ENCODE measurements at places on chromosomes 1 and 21. TPM values are rescaled to one million over a fixed set of nuclear protein-coding genes. Genes with fewer than 3 reads are reported as not detected.

PYHIN1 gene
- total RNA-seq: 25.2 TPM

LRRC3 gene
- 5.1 TPM for total RNA-seq

SLC44A5 gene
- total RNA-seq: not detected

GLRX2 gene
- total RNA-seq: 18.7 TPM

TFF1 gene
- not detected for total RNA-seq

ALG6 gene
- total RNA-seq: 26.9 TPM

FAM89A gene
- total RNA-seq: 5.0 TPM

DNA sequence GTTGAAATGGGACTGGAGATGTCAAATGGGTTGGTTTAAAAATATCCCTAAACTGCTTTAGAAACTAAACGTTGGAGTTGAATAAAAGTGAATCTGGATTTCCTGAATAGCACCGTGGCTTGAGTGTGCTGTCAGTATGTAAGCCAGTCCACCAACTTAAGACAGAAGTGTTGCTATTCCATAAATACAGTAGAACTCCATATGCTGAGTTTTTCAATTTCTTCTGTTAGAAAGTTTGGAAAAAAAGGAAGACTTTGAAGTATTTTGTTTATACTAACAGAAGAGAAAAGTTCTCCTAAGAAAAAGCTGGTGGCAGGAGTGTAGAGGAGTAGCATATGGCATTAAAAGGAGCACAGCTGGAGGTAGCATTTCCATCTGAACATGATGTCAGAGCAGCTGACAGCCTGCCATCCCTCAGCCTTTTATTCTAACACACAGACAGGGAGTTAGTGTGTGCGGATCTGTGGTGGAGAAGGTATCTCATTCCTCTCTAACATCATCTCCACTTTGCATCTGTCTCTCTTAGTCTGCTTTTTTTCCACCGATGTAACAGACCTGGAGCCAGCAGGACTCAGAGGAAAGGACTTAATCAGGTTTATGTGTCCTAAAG is at the start of gene ZBTB18:
Gene ZBTB18, plus strand, starts transcription at position 449 of the 610 bp plus-strand sequence. Its CDS starts 149 bp downstream, at position 598.
- H3K36me3 ChIP-seq: peaks cover 9% of the 10 kb centered on the region
- peaks cover 16% of the 10 kb centered on the region for H3K4me1 ChIP-seq
- peaks cover 13% of the 10 kb centered on the region for H3K27me3 ChIP-seq
- peak within 1 kb of the TSS; percentile 94 for H3K4me3 ChIP-seq
- peak within 1 kb of the TSS; percentile 94 for H3K27ac ChIP-seq

GRCh38 chr1:19240673-19241538 is 10.4 kb downstream of the EMC1 start:
- peak overlapping the region; percentile 54 for H3K27ac ChIP-seq
- peak; percentile 77 for DNase-seq
- no peaks in the 10 kb centered on the region for H3K27me3 ChIP-seq
- H3K4me1 ChIP-seq: no peaks in the 10 kb centered on the region
- H3K4me3 ChIP-seq: no peak overlapping the region

DNA sequence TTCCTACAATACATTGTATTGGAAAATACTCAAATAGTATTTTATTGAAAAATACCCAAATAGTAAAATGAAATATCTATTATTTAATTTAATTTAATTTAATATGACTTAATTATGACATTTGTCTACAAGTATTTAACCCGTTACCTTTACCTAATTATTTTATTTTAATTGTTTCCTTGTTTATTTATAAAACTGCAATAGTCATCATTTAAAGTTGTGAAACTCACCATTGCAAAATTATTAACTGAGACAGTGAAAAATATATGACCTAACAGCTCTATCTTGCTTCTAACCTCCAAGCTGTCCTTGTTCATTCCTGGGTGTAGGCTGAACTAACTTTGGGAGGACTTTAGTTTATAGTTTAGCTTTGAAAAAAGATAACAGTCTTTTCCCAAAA is 300.6 kb upstream of the POGK start:
- H3K36me3 ChIP-seq: no peaks in the 10 kb centered on the region
- H3K4me1 ChIP-seq: no peaks in the 10 kb centered on the region
- DNase-seq: no peak
- H3K4me3 ChIP-seq: no peak overlapping the region

DNA sequence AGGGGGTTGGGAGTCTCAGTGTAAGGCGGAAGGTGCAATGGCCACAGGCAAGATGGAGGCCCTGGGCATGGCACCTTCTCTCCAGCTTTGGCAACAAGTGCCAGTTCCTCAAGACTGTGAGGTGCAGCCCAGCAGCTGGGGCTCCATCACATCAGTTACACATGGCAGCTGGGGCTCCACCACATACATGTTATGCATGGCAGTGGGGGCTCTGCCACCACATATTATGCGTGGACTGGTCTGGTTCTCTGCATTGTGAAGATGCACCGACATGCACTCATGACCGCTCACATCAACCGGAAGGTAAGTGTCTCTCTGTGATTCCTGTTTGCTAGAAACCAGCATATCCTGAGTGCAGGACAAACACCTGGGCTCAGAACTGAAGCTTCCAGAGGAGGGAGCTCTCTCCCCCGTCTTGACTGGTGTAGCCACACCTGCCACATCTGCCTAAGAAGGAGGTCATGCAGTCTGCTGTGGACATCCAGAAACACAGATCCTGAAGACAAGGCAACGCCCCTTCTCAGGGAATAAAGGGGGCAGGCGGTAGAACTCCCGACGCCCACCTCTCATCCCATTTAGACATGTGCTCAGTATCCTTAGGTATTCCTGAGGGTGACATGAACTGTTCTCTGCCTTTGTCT is 104.1 kb upstream of the TMPRSS2 start:
- H3K36me3 ChIP-seq: no peaks in the 10 kb centered on the region
- peaks cover 17% of the 10 kb centered on the region for H3K27me3 ChIP-seq
- H3K4me1 ChIP-seq: no peaks in the 10 kb centered on the region

DNA sequence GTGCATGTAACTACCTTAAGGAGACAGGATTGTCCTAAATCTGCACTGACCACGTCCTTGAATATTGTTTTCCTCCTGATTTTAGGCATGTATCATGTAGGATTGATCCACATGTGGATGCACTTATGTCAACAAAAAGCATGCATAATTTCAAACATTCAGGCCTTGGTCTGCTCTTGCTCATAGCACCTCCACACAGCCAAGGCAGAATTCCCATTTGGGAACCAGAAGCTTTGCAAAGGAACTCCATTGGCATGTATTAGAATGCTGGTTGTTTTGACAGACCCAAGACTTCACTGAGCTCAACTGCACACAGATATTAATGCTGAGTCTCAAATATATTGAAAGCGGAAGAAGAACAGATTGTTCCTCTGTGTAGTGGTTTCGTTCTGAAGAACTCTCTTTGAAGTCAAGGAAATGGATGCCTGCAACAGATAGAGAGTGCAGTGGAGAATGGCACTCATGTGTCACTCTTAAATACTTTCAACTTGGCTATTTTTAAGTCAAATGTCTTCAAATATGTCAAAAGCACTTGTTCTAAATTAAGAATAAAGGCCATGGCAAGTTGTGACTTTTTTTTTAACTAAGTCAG is 387.6 kb downstream of the LTN1 start:
- peaks cover 29% of the 10 kb centered on the region for H3K36me3 ChIP-seq
- no peaks in the 10 kb centered on the region for H3K27me3 ChIP-seq

DNA sequence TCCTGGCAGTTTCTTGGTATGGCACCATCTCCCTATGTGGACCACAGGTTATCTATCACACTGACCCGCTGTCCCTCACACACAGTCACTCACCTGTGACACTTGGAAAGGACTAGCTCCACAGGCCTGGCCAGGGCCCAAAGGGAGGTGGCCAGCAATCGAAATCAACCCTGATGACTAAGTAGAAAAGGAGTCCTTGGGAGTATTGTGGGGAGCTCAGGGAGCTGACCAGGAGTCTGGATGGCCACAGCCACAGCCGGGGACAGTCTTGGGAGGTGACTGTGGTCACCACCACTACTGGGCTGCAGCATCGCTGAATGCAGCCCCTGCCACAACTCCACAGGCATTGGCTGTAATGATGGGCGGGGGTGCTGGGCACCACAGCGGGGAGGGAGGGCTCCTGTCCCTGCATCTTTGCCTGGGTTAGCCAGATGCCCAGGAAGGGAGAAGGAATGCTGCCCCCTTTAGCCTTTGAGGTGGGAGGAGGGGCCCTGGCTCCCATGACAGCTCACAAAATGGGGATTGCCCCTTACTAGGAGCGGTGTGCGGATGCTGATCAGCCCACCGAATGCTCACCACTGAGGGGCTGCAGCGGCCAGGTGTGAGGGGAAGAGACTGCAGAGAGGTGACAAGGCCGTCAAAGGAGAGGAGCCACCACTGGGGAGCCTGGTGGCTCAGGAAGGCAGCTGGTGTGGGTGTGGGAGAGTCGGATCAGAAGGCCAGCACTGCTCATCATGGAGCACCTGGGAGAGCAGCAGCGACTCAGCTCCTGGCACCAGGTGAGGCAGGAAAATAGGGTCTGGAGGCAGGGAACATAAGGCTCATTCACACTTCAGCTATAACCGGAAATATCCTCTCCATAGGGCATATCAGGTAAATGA is 61.3 kb downstream of the H3-3A start:
- peak overlapping the region; percentile 91 for H3K27ac ChIP-seq
- peaks cover 64% of the 10 kb centered on the region for H3K4me1 ChIP-seq
- no peaks in the 10 kb centered on the region for H3K36me3 ChIP-seq
- peaks cover 3% of the 10 kb centered on the region for H3K27me3 ChIP-seq
- no peak for DNase-seq
- H3K4me3 ChIP-seq: peak overlapping the region; percentile 71

DNA sequence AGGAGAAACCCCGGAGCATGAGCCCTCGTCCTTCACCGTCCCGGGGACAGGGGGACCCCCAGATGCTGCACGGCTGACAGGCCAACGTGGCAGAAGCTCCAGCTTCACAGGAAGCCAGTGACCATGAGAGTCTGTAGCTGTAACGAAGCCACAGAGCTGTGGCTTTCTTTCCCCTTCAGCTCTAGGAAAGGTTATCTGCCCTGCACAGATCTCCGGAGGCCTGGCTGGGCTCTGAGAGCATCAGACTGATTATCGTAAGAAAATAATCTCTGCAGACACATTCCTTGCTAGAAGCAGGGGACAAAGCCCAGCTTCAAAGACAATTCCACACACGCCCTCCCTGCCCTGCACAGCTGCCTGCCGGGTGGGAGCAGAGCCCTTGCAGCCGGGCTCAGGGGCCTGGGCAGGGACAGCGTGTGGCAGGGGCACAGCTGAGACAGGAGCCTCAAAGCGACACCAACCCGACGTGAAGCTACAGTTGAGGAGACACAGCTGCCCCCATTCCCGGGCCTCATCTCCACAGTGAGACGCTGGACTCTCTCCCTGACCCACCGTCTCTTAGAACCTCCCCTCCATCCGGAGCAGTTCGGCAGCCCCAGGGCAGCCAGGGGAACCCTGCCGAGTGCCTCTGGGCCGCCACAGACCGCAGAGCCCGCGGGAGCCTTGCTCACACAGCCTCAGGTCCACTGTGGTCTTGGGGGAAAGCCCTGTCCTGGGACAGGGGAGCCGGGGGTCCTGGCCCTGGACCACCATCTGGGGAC is 30.6 kb downstream of the POFUT2 start:
- H3K4me3 ChIP-seq: no peak overlapping the region
- DNase-seq: no peak
- H3K4me1 ChIP-seq: peaks cover 18% of the 10 kb centered on the region

- H3K27ac ChIP-seq: no peak overlapping the region
- no peaks in the 10 kb centered on the region for H3K4me1 ChIP-seq
- no peaks in the 10 kb centered on the region for H3K27me3 ChIP-seq
- no peak for DNase-seq
- H3K4me3 ChIP-seq: no peak overlapping the region
- H3K36me3 ChIP-seq: peaks cover 33% of the 10 kb centered on the region
These were observed 35.6 kb downstream of the DHCR24 start for GRCh38 chr1:54851406-54851805.

DNA sequence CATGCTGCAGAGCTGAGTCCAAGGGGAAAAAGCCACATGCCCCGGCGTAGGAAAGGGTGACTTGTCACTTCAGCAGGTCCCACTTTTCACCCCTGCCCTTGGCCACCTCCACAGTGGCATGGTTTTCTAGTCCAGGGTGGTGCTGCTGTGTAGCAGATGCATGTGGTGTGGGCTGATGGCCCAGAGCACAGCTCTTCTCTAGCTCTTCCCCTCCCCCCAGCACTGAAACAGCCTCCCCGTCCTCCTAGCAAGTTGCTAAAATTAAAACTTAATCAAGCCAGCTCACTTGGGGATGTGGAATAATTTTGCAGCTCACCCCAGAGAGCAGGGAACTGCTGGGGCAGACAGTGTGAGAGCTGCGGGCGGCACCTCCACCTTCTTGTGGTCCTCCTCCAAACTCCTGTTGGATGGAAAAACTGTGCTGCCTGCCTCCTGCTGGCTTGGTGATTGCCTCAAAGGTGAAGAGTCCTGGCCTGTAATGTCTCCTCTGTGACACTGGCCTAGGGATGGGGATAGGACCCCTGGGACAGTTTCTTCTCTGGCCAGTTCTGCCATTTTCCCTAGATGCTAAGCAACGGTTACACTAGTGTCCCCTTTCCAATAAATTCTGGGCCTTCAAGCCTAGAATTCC is 91.6 kb downstream of the RNF220 start:
- H3K27ac ChIP-seq: no peak overlapping the region
- no peak overlapping the region for H3K4me3 ChIP-seq
- H3K27me3 ChIP-seq: peaks cover 5% of the 10 kb centered on the region
- no peaks in the 10 kb centered on the region for H3K4me1 ChIP-seq
- H3K36me3 ChIP-seq: no peaks in the 10 kb centered on the region

GRCh38 chr1:149849947-149850360 is 49.4 kb upstream of the BOLA1 start:
- DNase-seq: peak; percentile 31
- peaks cover 47% of the 10 kb centered on the region for H3K4me1 ChIP-seq
- peak overlapping the region; percentile 95 for H3K27ac ChIP-seq
- peaks cover 38% of the 10 kb centered on the region for H3K36me3 ChIP-seq
- H3K4me3 ChIP-seq: peak overlapping the region; percentile 89

- no peak for DNase-seq
- no peak overlapping the region for H3K4me3 ChIP-seq
- no peaks in the 10 kb centered on the region for H3K36me3 ChIP-seq
- no peaks in the 10 kb centered on the region for H3K4me1 ChIP-seq
- H3K27me3 ChIP-seq: no peaks in the 10 kb centered on the region
These were observed 407.5 kb downstream of the SMYD3 start for GRCh38 chr1:246099570-246099969.

- H3K27me3 ChIP-seq: no peaks in the 10 kb centered on the region
- H3K27ac ChIP-seq: no peak overlapping the region
- H3K36me3 ChIP-seq: no peaks in the 10 kb centered on the region
- no peak for DNase-seq
- H3K4me1 ChIP-seq: no peaks in the 10 kb centered on the region
- H3K4me3 ChIP-seq: no peak overlapping the region
These were observed 68.0 kb downstream of the PLPP3 start for GRCh38 chr1:56511364-56511763.

- DNase-seq: no peak
- no peak overlapping the region for H3K4me3 ChIP-seq
- peaks cover 7% of the 10 kb centered on the region for H3K4me1 ChIP-seq
These were observed 105.8 kb downstream of the SLC16A1 start for GRCh38 chr1:112850034-112850757.

- peaks cover 37% of the 10 kb centered on the region for H3K36me3 ChIP-seq
- peak overlapping the region; percentile 15 for H3K4me3 ChIP-seq
- H3K27me3 ChIP-seq: peaks cover 5% of the 10 kb centered on the region
- H3K27ac ChIP-seq: peak overlapping the region; percentile 78
- H3K4me1 ChIP-seq: peaks cover 50% of the 10 kb centered on the region
These were observed 43.6 kb downstream of the C21orf91 start for GRCh38 chr21:17775431-17776126.

GRCh38 chr21:16538936-16539440 is 809.2 kb downstream of the USP25 start:
- H3K36me3 ChIP-seq: no peaks in the 10 kb centered on the region
- no peaks in the 10 kb centered on the region for H3K4me1 ChIP-seq
- DNase-seq: no peak

- H3K4me1 ChIP-seq: no peaks in the 10 kb centered on the region
- DNase-seq: peak; percentile 24
- H3K27me3 ChIP-seq: peaks cover 19% of the 10 kb centered on the region
- H3K4me3 ChIP-seq: no peak overlapping the region
These were observed 26.1 kb downstream of the CACNA1S start for GRCh38 chr1:201085902-201086735.
